ENCODE measurements at places on chromosomes 13 and 19. TPM values are rescaled to one million over a fixed set of nuclear protein-coding genes. Genes with fewer than 3 reads are reported as not detected.

DNA sequence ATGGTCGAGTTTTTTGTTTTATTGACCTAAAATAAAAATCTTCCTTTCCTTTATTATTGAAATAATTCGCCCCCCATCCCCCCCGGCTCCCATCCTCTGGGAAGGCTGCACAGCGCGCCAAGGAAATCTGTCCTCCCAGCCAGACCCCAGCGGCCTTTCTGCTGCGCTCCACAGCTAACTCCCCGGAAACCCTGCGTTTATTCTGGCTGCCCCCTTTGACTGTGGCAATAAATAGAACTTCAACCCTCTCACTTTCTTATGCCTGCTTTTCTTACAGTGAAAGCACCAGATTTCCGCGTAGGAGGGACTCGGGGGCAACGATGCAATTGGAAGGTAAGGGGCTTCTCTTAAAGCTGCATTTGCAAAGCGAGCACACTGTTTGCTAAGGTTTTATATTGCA is 9.7 kb upstream of the C19orf12 start:
- DNase-seq: no peak

- no peak for DNase-seq
These were observed 257.1 kb upstream of the PCDH20 start for GRCh38 chr13:61672756-61673155.

DNA sequence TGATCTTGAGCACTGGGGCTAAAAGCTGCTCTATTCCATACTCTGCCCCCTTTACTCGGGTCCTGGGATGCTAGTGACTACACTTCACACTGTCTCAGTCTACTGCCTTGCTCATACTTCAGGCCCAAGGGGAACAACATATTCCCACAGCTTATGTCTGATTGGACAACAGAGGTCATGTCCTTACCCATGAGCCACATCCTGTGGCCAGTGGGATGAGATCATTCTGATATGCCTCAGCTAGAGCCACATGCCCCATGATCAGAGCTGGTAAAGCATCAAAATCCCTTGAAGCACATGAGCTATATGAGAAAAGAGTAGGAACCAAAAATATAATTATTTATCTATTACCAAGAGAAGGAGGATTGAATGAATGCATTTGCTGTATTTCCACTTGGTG is 290.1 kb upstream of the TSHZ3 start:
- DNase-seq: no peak

DNA sequence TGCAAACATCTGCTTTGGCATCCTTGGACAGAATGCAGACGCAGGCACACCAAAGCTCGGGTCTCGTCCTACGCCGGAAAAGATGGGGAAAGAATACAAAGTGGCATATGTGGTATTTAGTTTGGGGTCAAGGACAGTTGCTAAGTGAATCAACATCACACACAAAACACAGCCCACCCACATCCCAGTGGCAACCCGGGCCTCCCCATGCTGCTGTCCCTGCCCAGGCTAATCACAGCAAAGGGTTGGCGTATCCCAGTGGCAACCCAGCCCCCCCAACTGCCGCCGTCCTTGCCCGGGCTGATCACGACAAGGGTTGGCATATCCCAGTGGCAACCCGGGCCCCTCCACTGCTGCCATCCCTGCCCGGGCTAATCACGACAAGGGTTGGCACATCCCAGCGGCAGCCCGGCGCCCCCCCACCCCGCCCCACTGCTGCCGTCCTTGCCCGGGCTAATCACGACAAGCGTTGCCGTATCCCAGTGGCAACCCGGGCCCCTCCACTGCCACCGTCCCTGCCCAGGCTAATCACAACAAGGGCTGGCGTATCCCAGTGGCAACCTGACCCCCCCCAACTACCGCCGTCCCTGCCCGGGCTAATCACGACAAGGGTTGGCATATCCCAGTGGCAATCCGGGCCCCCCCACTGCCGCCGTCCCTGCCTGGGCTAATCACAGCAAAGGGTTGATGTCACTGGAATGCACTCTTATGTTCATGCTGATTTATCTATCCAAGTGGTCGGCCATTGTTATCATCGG is 167.8 kb upstream of the SOX1 start:
- no peak for DNase-seq

- no peak for DNase-seq
These were observed 10.7 kb downstream of the SYMPK start for GRCh38 chr19:45852145-45852750.

The ZNF581 gene
- total RNA-seq: 10.6 TPM

The MAMSTR gene
- total RNA-seq: 0.35 TPM

GRCh38 chr19:8334458-8335342 is 8.4 kb downstream of the KANK3 start:
- DNase-seq: peak; percentile 65

The ZNF560 gene
- total RNA-seq: 0.69 TPM

The GGN gene
- not detected for total RNA-seq

The ATP4A gene
- total RNA-seq: not detected

The TECR gene
- total RNA-seq: 90.9 TPM
